Right atrium auricular region (tissue), 2 donors: ENCODE measurements at places on chromosomes 13 and 19. TPM values are rescaled to one million over a fixed set of nuclear protein-coding genes. Genes with fewer than 3 reads are reported as not detected.

The BEST2 gene
- not detected for total RNA-seq

The CEACAM16 gene
- not detected for total RNA-seq

The C1QTNF9 gene
- 0.67 TPM for total RNA-seq

GRCh38 chr19:35013041-35013819 lies 13.1 kb downstream of the GRAMD1A start:
- peak overlapping the region; percentile 46 for H3K27ac ChIP-seq
- no peak overlapping the region for H3K4me3 ChIP-seq
- no peaks in the 10 kb centered on the region for H3K27me3 ChIP-seq
- peaks cover 82% of the 10 kb centered on the region for H3K36me3 ChIP-seq

DNA sequence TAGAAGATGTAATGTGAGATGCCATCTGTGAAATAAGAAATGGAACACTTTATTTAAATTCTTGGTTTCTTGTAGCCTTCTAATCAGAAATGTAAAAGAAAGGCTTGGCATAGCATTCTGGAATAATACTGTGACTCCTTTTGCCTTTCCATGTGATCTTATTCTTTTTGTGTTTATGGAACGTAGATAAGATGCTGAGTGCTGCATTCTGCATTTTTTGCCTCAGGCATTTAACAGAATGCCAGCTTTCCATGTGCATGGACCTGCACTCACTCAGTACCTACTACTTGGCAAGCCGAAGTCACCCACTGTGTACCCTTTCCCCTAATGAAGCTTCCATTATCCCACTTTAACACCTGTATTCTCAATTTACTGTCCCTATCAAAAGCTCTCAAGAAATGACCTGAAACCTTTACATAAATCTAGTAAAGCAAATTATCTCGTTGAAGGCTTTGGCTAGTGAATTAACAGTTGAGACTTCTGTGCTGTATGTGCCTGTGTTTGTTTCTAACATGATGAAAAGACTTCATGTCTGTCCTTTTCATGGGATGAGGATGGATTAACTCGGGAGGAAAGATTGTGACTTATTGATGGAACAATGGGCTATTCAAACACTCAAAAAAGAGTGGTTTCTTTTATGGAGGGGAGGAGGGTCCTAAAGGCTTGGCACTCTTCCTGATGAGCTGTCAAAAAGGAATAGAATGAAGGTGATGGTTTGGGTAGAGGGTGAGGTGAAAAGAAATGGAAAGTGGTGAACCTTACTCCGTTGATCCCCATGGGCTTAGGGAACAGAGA lies 44.7 kb upstream of the FRY start:
- H3K27me3 ChIP-seq = no peaks in the 10 kb centered on the region
- DNase-seq = no peak
- H3K4me3 ChIP-seq = no peak overlapping the region
- H3K4me1 ChIP-seq = peaks cover 5% of the 10 kb centered on the region
- no peaks in the 10 kb centered on the region for H3K36me3 ChIP-seq
- H3K27ac ChIP-seq = no peak overlapping the region

GRCh38 chr13:66967811-66968597 lies 262.1 kb downstream of the PCDH9 start:
- H3K36me3 ChIP-seq = no peaks in the 10 kb centered on the region
- H3K4me1 ChIP-seq = no peaks in the 10 kb centered on the region
- no peak overlapping the region for H3K4me3 ChIP-seq
- no peak for DNase-seq
- no peak overlapping the region for H3K27ac ChIP-seq

DNA sequence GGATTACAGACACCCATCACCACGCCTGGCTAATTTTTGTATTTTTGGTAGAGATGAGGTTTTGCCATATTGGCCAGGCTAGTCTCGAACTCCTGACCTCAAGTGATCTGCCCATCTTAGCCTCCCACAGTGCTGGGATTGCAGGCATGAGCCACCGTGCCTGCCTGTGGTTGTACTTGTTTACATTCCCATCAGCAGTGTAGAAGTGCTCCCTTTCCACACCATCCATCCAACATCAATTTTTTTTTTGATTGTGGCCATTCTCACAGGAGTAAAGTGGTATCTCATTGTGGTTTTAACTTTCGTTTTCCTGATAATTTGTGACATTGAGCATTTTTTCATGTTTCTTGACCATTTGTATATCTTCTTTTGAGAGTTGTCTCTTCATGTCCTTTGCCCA lies 1019.4 kb upstream of the SLC10A2 start:
- no peaks in the 10 kb centered on the region for H3K4me1 ChIP-seq
- H3K36me3 ChIP-seq = no peaks in the 10 kb centered on the region
- no peaks in the 10 kb centered on the region for H3K27me3 ChIP-seq
- H3K27ac ChIP-seq = no peak overlapping the region

GRCh38 chr19:55671054-55671378 lies 4.0 kb upstream of the EPN1 start:
- DNase-seq = no peak
- peaks cover 61% of the 10 kb centered on the region for H3K36me3 ChIP-seq
- H3K4me1 ChIP-seq = no peaks in the 10 kb centered on the region
- H3K4me3 ChIP-seq = no peak overlapping the region
- no peak overlapping the region for H3K27ac ChIP-seq

DNA sequence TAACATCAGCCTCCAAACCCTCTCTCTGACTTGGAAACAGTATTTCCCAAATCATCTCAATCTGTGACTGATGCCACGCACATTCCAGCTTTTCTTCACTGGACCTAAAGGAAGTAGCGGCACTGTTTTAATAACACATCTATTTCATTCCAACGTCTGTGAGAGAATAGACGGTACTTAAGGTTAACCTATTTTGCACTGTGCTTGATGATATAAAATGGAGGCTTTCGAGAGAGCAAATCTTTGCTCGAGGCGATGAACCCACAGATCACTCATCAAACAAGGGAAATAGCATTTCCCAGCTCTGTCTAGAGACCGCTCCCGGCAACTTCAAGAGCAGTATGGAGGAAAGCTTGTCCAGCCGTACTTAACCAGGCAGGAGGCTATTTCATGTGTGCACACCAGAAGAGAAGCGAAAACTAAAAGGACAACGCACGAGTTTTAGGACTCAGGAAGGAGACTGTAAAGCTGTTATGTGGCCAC lies 2.9 kb downstream of the UBL3 start:
- H3K36me3 ChIP-seq = no peaks in the 10 kb centered on the region
- peak overlapping the region; percentile 79 for H3K4me3 ChIP-seq
- no peak for DNase-seq
- H3K27me3 ChIP-seq = no peaks in the 10 kb centered on the region
- peak overlapping the region; percentile 78 for H3K27ac ChIP-seq
- H3K4me1 ChIP-seq = peaks cover 25% of the 10 kb centered on the region

GRCh38 chr13:43424412-43424811 lies 362.4 kb downstream of the ENOX1 start:
- no peaks in the 10 kb centered on the region for H3K4me1 ChIP-seq
- H3K27ac ChIP-seq = no peak overlapping the region
- no peak overlapping the region for H3K4me3 ChIP-seq
- H3K27me3 ChIP-seq = no peaks in the 10 kb centered on the region

DNA sequence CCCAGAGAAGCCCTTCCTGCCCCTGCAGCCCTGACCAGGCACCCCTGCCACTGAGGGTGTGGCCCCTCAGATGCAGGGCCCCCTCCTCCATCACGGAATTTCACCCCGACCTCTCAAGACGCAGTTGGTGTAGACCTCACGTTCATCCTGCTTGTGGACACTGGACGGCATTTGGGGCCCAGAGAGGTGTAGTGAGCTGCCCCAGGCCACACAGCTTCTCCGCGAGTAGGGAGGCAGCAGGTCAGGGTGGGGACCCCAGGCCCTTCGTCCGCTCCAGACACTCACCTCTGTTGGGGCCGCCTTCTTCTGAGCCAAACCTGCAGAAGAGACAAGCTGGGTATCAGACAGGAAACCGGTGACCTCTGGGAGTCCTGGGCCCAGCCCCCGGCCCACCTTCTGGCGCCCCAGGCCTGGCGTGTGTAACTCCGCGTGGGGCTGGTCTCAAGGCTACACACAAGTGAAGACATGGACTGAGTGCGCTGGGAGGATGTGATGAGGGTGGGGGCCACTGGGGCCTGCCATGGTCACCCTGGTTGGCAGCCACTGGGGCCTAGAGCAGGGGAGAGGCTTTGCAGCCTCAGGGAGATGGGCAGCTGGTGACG lies 33.1 kb downstream of the PIP5K1C start:
- DNase-seq = no peak
- H3K4me1 ChIP-seq = peaks cover 64% of the 10 kb centered on the region
- no peak overlapping the region for H3K4me3 ChIP-seq
- peak overlapping the region; percentile 96 for H3K27ac ChIP-seq

DNA sequence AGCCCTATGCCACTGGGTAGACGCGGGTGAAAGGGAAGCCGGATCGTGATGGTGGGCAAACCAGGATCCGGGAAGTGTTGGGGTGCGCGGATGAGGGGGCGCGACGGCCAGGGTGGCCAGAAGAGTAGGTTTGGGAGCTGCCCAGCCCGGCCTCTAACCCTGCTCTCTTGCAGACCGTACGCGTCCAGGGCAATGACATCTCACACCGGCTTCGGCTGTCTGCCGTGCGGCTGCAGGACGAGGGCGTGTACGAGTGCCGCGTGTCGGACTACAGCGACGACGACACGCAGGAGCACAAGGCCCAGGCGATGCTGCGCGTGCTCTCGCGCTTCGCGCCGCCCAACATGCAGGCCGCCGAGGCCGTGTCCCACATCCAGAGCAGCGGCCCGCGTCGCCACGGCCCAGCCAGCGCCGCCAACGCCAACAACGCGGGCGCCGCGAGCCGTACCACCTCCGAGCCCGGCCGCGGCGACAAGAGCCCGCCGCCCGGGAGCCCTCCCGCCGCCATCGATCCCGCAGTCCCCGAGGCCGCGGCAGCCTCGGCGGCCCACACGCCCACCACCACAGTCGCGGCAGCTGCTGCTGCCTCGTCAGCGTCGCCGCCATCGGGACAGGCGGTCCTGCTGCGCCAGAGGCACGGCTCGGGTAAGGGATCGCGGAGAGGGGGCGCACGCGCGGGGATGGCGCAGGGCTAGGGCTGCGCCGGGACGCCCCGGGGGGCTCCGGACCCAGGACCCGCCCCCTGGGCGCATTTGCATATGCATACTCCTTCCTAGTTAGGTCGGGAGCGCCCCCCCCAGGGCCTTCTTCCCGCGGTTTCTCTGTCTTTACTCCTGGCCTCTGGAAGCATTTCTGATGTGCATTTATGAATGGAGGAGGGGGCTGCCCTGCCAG lies 4.1 kb downstream of the VSTM2B start:
- no peak for DNase-seq
- no peak overlapping the region for H3K4me3 ChIP-seq
- no peak overlapping the region for H3K27ac ChIP-seq
- peaks cover 48% of the 10 kb centered on the region for H3K27me3 ChIP-seq
- no peaks in the 10 kb centered on the region for H3K36me3 ChIP-seq

- H3K27me3 ChIP-seq = peaks cover 3% of the 10 kb centered on the region
- H3K36me3 ChIP-seq = no peaks in the 10 kb centered on the region
- peaks cover 6% of the 10 kb centered on the region for H3K4me1 ChIP-seq
- H3K4me3 ChIP-seq = no peak overlapping the region
These were observed 4.0 kb downstream of the EBI3 start for GRCh38 chr19:4233282-4233853.

DNA sequence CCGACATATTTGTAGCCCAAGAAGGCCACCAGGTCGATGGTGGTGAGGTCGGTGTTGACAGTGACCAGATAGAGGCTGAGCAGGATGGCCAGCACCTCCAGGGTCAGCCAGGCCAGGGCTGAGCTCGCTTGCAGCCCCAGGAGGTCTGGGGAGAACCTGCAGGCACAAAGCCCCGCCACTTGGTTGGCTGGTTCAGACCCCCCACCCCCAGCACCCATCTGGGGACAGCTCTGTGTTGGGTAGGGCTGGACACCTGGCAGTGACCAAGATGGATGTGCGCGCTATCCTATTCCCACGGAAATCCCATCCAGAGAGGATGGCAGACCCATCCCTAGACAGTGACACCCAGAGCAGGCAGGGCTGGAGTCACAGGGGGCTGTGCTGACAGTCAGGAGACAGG lies 3.5 kb downstream of the C19orf33 start:
- DNase-seq = no peak
- no peak overlapping the region for H3K27ac ChIP-seq
- peaks cover 13% of the 10 kb centered on the region for H3K36me3 ChIP-seq
- H3K4me3 ChIP-seq = no peak overlapping the region
- H3K4me1 ChIP-seq = no peaks in the 10 kb centered on the region

- H3K27me3 ChIP-seq = no peaks in the 10 kb centered on the region
- no peak overlapping the region for H3K27ac ChIP-seq
- no peaks in the 10 kb centered on the region for H3K4me1 ChIP-seq
These were observed 73.6 kb downstream of the SIPA1L3 start for GRCh38 chr19:37980419-37981170.

DNA sequence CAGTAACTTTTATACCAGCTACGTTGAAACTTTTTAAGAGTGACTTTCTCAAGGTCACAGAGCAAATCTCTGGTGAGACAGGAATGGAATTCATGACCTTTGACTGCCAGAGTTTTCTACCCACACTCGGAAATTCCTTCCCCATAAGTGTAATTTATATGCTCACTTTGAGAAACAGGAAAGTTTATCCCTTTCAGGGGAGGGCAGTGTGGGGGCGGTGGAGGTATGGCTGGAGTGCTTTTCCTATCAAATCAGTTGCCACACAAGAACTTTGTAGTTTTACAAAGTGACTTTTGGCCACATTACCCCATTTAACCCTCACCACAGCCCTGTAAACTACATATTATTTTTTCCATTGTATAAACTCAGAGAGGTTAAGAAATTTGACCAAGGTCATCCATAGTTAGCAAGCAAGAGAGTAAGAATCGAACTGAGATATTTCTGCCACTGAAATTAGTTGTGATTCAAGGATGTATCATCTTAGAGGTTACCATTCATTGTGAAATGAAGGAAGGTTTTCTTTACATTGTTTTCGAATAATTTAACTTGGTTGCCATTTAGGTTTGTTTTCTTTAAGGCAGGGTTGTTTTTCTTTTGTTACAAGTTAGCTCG lies 5.9 kb downstream of the KLF12 start:
- H3K4me1 ChIP-seq = no peaks in the 10 kb centered on the region
- H3K36me3 ChIP-seq = no peaks in the 10 kb centered on the region
- no peaks in the 10 kb centered on the region for H3K27me3 ChIP-seq
- no peak overlapping the region for H3K4me3 ChIP-seq

GRCh38 chr13:74485757-74486156 lies 351.6 kb upstream of the KLF12 start:
- no peaks in the 10 kb centered on the region for H3K27me3 ChIP-seq
- no peak overlapping the region for H3K4me3 ChIP-seq
- no peaks in the 10 kb centered on the region for H3K36me3 ChIP-seq
- no peak for DNase-seq
- no peak overlapping the region for H3K27ac ChIP-seq

- no peaks in the 10 kb centered on the region for H3K4me1 ChIP-seq
- no peak overlapping the region for H3K4me3 ChIP-seq
- H3K27ac ChIP-seq = no peak overlapping the region
- DNase-seq = no peak
- H3K36me3 ChIP-seq = no peaks in the 10 kb centered on the region
These were observed 54.9 kb upstream of the ATP12A start for GRCh38 chr13:24625331-24625731.

DNA sequence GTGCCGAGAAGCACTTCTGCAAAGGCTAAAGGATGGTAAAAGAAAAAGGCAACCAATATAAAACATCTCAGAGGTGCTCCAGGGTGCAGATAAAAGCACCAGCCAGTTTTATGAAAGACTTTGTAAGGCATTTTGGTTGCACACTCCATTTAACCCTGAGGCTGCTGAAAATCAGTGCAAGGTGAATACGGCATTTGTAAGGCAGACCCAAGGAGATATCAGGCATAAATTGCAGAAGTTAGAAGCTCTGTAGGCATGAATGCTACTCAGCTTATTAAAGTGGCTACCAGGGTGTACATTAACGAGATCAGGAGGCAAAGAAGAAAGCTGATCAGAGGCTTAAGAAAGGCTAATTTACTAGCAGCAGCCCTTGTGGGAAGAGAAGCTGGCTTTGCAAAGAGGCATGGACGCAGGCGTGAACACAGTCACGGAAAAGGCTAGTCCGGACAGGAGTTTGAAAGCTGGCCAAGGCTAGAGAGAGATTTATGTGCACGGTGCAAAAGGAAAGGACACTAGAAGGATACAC lies 99.6 kb downstream of the ZNF429 start:
- peak overlapping the region; percentile 78 for H3K27ac ChIP-seq
- H3K4me1 ChIP-seq = peaks cover 27% of the 10 kb centered on the region
- peak overlapping the region; percentile 38 for H3K4me3 ChIP-seq
- no peaks in the 10 kb centered on the region for H3K36me3 ChIP-seq
- H3K27me3 ChIP-seq = no peaks in the 10 kb centered on the region
